ENCODE measurements at places on chromosomes 3 and 15. TPM values are rescaled to one million over a fixed set of nuclear protein-coding genes. Genes with fewer than 3 reads are reported as not detected.

Gene COLQ
- 1.9 TPM for total RNA-seq

Gene ROBO1
- total RNA-seq = 3.2 TPM

Gene ALDH1L1
- not detected for total RNA-seq

Gene ST3GAL6
- total RNA-seq = not detected

Gene CCRL2
- total RNA-seq = 2.3 TPM

Gene GRK7
- not detected for total RNA-seq

Gene KLF15
- total RNA-seq = 0.83 TPM

Gene IL17RB
- 0.32 TPM for total RNA-seq

- no peak overlapping the region for H3K27ac ChIP-seq
- no peaks in the 10 kb centered on the region for H3K36me3 ChIP-seq
- no peaks in the 10 kb centered on the region for H3K27me3 ChIP-seq
- H3K4me1 ChIP-seq = peaks cover 31% of the 10 kb centered on the region
Measured at GRCh38 chr3:184693011-184693975, 18.6 kb downstream of the MAGEF1 start.

DNA sequence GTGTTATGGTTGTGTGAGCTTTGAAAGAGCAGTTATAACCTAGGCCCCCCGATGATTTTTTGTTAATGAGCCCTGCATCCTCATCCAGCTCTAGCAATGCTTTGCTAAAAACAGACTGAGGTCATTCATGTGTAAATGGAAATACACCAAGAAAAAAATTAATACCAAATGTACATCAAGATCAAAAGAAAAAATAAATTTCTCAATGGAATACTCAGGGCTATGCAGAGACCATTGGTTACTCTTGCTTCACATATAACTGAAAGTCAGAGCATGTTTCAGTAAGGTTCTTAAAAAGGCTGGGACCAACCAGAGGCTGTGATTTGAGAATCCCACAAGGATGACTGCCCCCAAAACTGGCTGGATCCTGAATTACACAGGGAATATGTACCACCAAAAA, 48.0 kb downstream of the ARHGAP31 start:
- no peak overlapping the region for H3K4me3 ChIP-seq
- no peak overlapping the region for H3K27ac ChIP-seq
- peaks cover 4% of the 10 kb centered on the region for H3K4me1 ChIP-seq
- DNase-seq = no peak
- no peaks in the 10 kb centered on the region for H3K36me3 ChIP-seq

DNA sequence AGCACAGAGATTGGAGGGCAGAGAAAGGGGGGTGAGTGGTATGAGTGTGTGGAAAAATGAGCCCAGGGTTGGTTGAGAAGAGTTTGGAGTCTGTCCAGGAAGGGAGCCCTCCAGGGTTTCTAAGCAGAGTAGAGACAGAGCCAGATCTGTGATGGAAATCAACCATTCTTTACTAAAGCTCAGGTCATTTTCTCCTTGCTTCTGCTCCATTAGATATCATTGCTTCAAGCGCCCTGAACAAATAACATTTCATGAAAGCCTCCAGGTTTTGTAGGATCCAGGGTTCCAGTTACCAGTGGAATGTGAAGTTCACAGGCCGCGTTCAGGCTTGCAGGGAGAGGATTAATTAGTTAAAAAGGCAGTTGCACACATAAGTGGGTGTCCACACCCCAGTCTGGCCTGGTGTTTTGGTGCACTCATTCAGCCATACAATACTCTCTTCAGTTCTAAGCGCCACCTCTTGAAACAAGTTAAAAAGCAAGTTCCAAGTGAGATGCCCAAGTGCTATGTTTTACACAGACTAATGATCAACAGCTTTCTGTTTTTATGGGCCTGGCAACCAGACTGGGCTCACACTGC, 16.4 kb upstream of the BOC start:
- DNase-seq = no peak
- no peaks in the 10 kb centered on the region for H3K4me1 ChIP-seq
- no peak overlapping the region for H3K27ac ChIP-seq
- no peaks in the 10 kb centered on the region for H3K27me3 ChIP-seq
- H3K4me3 ChIP-seq = no peak overlapping the region
- H3K36me3 ChIP-seq = no peaks in the 10 kb centered on the region

DNA sequence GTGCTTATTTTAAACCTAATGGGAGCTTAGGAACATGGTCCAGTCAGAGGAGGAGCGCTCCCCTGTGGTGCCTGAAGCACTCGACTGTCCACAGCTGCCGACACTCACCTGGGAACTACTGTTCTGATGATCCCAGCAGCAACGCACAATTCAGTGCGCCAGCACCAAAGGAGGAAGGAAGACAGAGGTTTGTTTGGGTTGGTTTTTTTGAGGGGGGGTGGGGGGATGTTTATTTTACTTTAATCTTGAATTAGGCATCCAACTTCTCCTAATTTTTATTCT, 48.8 kb upstream of the VGLL4 start:
- H3K27ac ChIP-seq = no peak overlapping the region
- no peaks in the 10 kb centered on the region for H3K27me3 ChIP-seq
- DNase-seq = no peak
- no peaks in the 10 kb centered on the region for H3K36me3 ChIP-seq
- no peaks in the 10 kb centered on the region for H3K4me1 ChIP-seq

DNA sequence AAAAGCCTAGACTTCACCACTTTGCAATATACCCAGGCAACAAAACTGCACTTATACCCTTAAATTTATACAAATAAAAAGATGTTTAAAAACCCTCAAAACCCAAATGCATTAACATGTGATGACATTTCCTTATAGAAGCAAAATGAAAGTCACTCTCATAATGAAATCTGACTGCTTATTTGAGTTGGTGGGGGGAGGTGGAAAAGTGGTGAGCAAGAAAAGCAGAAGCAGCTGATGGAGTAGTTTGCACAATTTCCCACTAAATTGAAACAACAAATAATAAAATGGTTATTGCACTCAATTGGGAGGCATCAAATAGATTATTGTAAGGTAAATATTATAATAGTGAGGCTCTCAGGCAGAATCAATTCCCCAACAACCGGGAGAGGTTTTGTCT, 54.0 kb upstream of the GADL1 start:
- H3K27ac ChIP-seq = no peak overlapping the region
- H3K36me3 ChIP-seq = no peaks in the 10 kb centered on the region
- DNase-seq = no peak
- no peaks in the 10 kb centered on the region for H3K27me3 ChIP-seq
- H3K4me1 ChIP-seq = no peaks in the 10 kb centered on the region

DNA sequence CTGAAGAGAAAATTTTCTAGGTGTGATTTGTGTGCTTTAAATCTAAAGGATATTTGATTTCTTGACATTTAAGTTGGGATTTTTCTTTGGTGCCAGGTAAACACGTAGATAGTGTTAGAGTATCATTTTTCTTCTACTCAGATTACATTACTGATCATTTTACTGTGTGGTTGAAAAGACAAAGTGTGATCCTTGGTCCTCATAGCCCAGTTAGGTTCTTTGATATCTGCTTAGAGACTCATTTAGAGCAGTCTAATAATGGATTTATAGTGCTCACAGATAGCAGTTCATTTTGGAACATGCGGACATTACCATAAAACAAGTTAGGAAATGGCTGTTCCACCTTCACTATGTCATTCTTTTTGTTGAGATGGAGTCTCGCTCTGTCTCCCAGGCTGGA, 12.4 kb downstream of the ARL8B start:
- H3K27ac ChIP-seq = peak overlapping the region; percentile 48
- peaks cover 24% of the 10 kb centered on the region for H3K4me1 ChIP-seq
- no peaks in the 10 kb centered on the region for H3K36me3 ChIP-seq
- DNase-seq = no peak
- no peaks in the 10 kb centered on the region for H3K27me3 ChIP-seq

DNA sequence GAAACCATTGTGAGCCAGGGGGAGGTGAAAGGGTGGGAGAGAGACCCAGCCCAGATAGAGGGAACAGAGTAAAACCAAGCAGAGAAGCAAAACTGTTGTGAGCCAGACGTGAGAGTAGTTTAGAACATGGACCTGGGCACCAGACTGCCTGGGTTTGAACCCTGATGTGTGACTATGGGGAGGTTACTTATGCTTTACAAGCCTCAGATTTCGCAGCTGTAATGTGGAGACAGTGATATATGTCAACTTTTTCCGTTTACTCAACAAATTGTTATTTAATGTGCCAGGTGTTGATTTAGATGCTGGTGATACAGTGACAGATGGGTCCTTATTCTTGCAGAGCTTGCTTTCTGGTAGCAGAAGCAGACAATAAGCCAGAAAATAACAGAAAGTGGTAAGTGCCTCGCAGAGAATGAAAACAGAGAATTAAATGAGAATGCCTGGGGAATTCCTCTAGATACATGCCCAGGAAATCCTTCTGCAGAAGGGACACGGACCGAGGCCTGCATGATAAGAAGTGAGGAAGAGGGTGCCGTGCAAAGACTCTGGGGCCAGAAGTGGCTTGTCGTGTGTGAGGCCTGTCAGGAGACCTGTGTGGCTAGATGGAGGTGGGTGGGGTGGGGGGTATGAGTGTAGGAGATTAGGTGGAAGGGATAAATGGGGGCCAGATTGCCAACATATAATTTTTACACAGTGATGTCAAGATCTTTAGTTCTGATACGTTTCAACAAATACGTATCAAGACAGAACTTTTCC, 15.0 kb downstream of the KAT2B start:
- H3K27ac ChIP-seq = peak overlapping the region; percentile 55
- H3K4me1 ChIP-seq = peaks cover 31% of the 10 kb centered on the region
- no peak overlapping the region for H3K4me3 ChIP-seq
- H3K36me3 ChIP-seq = peaks cover 2% of the 10 kb centered on the region

GRCh38 chr3:115330430-115330829, 183.3 kb upstream of the ZBTB20 start:
- H3K4me3 ChIP-seq = no peak overlapping the region
- no peaks in the 10 kb centered on the region for H3K27me3 ChIP-seq
- no peaks in the 10 kb centered on the region for H3K36me3 ChIP-seq

DNA sequence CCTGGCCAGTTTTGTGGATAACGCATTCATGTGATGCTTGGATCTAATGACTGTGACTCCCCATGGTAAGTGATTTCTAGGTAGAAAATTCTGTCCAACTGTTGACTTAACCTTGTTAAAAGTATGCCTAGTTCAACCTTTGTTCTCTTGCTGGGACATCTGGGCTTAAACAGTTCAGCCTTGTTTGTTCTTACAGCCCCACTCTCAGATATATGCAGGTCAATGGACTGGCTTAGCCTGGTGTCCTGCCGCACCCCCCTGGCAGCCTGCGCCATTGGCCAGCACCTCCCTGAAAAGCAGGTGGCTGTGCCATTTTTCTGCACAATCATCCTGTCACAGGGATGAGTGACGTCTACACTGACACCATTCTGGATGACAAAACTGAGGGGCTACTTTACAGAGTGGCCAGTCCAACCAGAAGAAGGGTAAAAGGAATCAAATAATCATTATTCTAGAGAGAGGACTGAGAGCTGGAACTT, 244.7 kb upstream of the ONECUT1 start:
- peaks cover 6% of the 10 kb centered on the region for H3K27me3 ChIP-seq
- H3K27ac ChIP-seq = no peak overlapping the region
- no peak overlapping the region for H3K4me3 ChIP-seq
- no peak for DNase-seq
- H3K4me1 ChIP-seq = no peaks in the 10 kb centered on the region

GRCh38 chr15:60795889-60796288, 316.9 kb upstream of the ICE2 start:
- H3K36me3 ChIP-seq = no peaks in the 10 kb centered on the region
- DNase-seq = peak; percentile 21
- no peak overlapping the region for H3K27ac ChIP-seq
- no peaks in the 10 kb centered on the region for H3K27me3 ChIP-seq
- H3K4me1 ChIP-seq = no peaks in the 10 kb centered on the region
- no peak overlapping the region for H3K4me3 ChIP-seq

DNA sequence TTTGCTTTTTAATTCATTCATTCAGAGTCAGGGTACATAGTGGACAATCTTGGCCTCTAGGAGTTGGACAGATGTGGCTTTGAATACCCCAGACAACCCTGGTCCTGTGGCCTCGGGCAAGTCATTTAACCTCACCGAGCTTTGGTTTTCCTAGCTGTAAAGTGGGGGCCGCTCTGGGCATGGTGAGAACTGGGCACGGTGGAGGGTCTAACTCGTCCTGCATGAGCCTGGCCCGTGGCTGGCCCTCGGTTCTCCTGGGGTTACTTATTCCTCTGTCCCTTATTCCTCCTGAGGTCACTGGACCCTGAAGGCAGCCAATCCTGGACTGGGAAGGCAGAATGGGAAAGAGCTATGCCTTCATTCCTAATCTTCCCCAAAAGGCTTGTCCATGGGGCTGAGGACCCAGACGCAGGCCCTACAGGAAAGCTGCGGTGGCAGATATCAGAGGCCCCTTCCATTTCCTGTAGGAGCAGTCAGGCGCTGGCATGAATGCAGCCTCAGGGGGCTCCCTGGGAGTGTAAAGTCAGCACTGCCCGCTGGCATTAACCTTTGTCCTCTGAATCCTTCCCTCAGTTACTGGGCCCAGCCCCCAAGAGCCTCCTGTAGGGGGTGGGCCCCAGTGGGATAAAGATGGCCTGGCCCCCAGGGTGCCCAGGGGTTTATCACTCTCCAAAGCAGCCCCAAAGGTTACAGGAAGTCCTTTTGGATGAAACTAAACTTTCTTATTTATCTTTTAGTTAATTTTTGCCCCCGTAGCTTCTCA, 17.9 kb upstream of the SEC13 start:
- no peak overlapping the region for H3K27ac ChIP-seq
- DNase-seq = no peak
- H3K27me3 ChIP-seq = no peaks in the 10 kb centered on the region
- no peak overlapping the region for H3K4me3 ChIP-seq
- no peaks in the 10 kb centered on the region for H3K36me3 ChIP-seq
- H3K4me1 ChIP-seq = no peaks in the 10 kb centered on the region

GRCh38 chr3:9037144-9037711, 74.0 kb upstream of the RAD18 start:
- H3K4me1 ChIP-seq = no peaks in the 10 kb centered on the region
- H3K27ac ChIP-seq = no peak overlapping the region
- DNase-seq = no peak
- H3K4me3 ChIP-seq = no peak overlapping the region
- no peaks in the 10 kb centered on the region for H3K27me3 ChIP-seq

DNA sequence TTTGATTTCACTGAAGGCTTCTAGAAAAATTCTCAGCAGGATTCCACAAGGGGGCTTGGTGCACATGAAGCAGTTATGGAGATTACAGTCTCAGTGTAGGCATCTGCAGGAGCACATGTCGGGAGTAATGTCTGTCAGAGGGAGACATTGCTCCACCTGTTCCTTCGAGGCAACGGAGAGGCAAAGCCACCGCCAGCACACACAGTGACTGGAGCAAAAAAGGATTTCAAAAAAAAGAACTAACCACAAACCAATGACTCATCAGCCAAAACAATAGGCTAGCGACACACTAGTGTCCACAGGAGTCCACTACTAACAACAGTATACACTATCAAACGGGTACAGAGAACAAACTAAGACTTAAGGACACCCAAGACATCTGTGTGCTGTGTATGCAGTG, 68.9 kb downstream of the NPTN start:
- no peak overlapping the region for H3K4me3 ChIP-seq
- no peak overlapping the region for H3K27ac ChIP-seq
- DNase-seq = no peak
- no peaks in the 10 kb centered on the region for H3K4me1 ChIP-seq

- no peak overlapping the region for H3K27ac ChIP-seq
- H3K27me3 ChIP-seq = peaks cover 3% of the 10 kb centered on the region
- no peaks in the 10 kb centered on the region for H3K36me3 ChIP-seq
- no peak for DNase-seq
- H3K4me3 ChIP-seq = no peak overlapping the region
- no peaks in the 10 kb centered on the region for H3K4me1 ChIP-seq
Measured at GRCh38 chr3:150956376-150956775, 16.2 kb downstream of the CLRN1 start.

- no peaks in the 10 kb centered on the region for H3K36me3 ChIP-seq
- H3K27ac ChIP-seq = no peak overlapping the region
- DNase-seq = peak; percentile 11
- no peaks in the 10 kb centered on the region for H3K27me3 ChIP-seq
- no peak overlapping the region for H3K4me3 ChIP-seq
Measured at GRCh38 chr3:167406876-167407492, 26.9 kb upstream of the ZBBX start.

Measured in B cell (primary cell).